ENCODE measurements at places on chromosomes 6 and 20.

- DNase-seq = no peak
Measured at GRCh38 chr6:10567256-10568026, 46.3 kb downstream of the GCNT2 start.

DNA sequence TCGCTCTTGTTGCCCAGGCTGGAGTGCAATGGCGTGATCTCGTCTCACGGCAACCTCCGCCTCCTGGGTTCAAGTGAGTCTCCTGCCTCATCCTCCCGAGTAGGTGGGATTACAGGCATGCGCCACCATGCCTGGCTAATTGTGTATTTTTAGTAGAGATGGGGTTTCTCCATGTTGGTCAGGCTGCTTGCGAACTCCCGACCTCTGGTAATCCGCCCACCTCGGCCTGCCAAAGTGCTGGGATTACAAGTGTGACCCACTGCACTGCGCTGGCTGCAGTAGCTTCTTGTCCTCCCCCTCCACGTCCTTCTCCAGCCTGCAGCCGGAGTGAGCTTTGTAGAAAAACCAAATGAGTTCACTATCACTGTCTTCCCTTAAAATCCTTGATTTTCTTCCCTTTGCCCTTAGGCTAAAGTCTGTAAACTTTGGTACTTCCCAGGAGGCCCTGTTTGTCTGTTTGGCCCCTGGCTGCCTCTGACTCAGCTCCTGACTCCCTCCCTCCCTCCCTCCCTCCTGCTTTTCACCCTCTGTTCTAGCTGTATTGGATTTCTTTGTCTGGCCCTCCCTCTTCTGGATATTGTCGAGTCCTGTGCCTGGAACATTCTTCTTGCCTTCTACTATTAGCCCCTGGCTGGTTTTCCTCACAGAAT is 12.9 kb downstream of the PARD6B start:
- no peak for DNase-seq

GRCh38 chr6:51892750-51893149 is 194.7 kb downstream of the PKHD1 start:
- no peak for DNase-seq

DNA sequence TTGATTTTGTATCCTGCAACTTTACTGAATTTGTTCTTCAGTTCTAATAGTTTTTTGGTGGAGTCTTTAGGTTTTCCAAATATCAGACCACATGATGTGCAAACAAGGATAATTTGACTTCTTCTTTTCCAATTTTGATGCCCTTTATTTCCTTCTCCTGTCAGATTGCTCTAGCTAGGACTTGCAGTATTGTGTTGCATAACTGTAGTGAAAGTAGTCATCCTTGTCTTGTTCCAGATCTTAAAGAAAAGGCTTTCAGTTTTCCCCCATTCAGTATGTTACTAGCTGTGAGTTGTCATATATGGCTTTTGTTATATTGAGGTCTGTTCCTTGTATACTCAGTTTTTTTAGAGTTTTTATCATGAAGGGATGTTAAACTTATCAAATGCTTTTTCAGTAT is 4.6 kb downstream of the MICB start:
- no peak for DNase-seq

DNA sequence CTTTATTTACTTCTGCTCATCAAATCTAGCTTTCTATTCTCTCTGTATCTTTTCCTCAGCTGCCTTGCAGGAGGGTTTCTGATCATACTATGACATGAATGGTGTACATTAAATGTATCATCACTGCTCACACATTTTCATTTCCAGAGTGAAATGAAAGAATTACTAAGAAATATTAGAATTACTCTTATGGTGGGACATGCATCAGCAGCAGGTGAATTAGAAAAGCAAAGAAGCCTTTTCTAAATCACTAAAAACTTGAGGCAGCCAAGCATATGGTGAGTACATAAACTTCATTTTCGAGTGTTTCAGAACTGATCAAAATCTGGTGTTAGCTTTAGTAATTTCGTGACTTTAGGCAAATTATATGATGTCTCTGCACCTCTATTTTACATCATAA is 23.6 kb downstream of the IL17A start:
- no peak for DNase-seq

Data from suprapubic skin (tissue), 4 donors.